ENCODE measurements at places on chromosomes 12 and 14.

DNA sequence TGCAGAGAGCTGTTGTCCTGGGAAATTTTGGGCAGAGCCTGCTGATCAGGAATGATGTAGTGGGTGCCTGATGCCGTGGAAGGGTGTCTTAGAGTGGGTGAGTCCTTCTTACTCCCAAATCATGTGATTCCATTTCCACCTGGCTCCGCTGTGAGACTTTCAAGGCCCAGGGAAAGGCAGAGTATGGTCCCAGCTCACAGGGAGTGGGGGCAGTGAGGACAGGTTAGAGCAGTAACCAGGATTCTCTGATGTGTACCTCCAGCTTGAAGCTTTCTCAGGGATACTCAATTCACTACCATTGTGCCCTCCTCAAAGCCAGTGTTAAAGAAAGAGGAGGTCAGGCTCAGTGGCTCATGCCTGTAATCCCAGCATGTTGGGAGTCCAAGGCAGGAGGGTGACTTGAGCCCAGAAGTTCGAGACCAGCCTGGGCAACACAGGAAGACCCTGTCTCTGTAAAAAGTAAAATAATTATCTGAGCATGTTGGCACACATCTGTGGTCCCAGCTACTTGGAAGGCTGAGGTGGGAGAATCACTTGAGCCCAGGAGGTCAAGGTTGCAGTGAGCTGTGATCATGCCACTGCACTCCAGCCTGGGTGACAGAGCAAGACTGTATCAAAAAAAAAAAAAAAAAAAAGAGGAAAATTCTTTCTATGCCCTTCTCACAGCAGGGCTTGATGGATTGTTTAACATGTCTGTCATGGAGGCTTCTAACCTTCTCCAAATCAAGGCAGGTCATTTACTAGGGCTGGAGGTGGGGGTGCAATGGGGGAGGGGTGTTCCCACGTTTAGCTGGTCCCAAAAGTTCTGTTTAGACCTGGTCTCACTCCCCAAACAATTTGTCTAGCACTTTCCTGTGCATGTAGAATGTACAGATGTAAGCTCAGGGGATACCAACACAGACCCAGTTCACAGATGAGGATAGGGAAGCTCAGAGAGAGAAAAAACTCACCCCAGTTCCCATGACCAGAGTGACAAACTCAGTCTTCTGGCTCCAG, 12.5 kb upstream of the IQSEC3 start:
- no peak for DNase-seq

- no peak for DNase-seq
Observed at GRCh38 chr12:9404469-9405260, 196.5 kb upstream of the PZP start.

DNA sequence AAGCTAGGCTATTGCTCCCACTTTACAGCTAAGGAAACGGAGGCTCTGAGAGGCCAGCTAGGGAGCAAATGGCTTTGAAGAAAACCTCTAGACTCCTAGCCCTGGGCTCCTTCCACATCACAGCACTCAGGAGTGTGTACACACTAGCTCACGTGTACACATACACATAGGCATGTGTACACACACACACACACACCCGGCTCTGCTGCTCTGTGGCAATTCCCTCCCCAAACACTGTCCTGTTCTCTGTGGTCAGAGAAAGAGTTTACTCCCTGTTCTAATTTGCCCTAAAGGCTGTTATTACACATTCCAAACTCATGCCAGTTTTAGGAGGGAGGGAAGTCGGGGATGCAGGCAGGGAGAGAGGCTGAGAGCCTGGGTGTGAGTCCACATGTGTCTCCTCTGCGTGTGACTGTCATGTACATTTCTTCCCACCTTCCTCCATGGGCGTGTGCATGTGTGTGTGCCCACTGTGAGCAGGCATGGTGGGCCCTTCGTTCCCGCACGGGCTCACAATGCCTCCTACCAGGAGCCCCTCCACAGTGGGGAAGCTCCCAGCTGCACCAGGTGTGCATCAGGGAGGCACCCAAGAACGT, 14.2 kb downstream of the TRPV4 start:
- DNase-seq: no peak

GRCh38 chr14:96364962-96365361, 1.6 kb downstream of the GSKIP start:
- no peak for DNase-seq

GRCh38 chr12:7130701-7131501, 730 bp downstream of the CLSTN3 start:
- DNase-seq: peak; percentile 64

GRCh38 chr14:91714805-91715204, 17.1 kb downstream of the CATSPERB start:
- DNase-seq: peak; percentile 7

DNA sequence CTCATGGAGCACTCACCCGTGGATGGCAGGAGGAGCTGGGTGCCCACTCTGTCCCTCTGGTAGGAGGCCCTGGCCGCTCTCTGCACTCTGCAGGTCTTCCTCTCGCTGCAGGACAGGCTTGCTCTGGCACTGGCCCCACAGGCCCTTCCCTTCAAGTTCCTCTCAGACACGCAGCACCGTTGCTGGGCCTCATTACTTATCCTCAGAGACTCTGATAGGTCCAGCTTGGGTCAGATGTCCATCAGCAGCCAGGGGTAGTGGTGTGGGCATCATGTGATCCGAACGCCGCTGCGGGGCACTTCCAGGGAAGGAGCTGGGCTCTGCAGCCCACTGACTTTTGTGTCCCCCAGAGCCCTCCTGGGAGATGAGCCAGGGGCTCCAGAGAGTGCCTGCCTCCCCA, 11.8 kb downstream of the OTUB2 start:
- no peak for DNase-seq

- no peak for DNase-seq
Observed at GRCh38 chr14:74019408-74020137, 424 bp downstream of the BBOF1 start.

DNA sequence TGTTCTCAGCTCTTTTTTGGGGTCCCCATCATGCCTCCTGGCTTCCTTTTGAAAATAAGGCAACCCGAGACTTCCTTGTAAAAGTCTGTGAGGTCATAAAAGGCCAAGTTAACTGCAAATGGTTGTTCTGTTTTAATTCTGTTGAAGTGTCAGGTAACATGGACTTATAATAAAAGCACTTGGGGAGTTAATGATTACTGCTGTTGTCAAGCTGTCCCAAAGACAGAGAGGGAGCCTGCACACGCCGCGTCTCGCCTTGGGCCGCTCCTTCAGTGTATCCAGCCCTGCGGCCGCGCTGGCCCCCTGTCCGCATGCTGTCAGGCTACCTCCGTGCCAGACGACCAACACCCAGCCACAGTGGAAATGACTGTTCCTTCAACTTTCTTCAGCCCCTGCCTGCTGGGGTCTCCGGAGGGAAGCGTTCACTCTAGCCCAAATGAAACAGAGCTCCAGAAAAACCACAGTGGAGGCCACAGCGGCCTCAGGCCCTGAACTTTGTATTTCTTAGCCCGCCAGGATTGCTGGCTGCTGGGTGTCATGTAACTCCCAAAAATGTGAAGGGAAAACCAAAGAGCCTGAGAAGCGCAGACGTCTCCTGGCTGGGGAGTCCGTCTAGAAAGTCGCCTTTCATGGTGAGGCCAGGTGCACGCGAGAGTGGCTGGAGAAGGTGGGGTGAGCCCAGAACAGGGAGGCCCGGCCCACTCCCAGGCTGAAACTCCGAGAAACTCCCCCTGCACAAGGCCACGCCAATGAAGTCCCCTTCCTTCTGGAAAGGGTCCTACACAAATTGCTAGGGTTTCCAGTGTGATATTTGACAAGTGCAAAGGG, 189.1 kb downstream of the ZFP36L1 start:
- DNase-seq: no peak

DNA sequence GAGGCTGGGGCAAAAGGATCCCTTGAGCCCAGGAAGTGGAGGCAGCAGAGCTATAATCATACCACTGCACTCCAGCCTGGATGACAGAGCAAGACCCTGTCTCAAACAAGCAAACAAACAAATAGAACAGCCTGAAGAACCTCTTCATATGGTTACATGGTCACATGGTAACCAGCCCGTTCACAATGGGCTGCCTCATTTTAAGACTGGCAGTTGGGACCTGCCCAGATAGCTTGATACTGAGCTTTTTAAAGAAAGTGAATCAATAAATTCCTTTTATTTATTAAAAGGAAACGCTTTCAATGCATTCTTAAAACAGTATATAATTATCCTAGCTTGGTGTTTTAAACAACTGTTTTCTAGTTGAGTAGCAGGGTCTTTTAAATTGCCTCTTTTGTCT, 10.5 kb downstream of the MLXIP start:
- DNase-seq: no peak

GRCh38 chr14:104086661-104087461, 1.4 kb downstream of the ASPG start:
- DNase-seq: no peak

- no peak for DNase-seq
Observed at GRCh38 chr14:68495101-68496039, 297.5 kb downstream of the ZFP36L1 start.

DNA sequence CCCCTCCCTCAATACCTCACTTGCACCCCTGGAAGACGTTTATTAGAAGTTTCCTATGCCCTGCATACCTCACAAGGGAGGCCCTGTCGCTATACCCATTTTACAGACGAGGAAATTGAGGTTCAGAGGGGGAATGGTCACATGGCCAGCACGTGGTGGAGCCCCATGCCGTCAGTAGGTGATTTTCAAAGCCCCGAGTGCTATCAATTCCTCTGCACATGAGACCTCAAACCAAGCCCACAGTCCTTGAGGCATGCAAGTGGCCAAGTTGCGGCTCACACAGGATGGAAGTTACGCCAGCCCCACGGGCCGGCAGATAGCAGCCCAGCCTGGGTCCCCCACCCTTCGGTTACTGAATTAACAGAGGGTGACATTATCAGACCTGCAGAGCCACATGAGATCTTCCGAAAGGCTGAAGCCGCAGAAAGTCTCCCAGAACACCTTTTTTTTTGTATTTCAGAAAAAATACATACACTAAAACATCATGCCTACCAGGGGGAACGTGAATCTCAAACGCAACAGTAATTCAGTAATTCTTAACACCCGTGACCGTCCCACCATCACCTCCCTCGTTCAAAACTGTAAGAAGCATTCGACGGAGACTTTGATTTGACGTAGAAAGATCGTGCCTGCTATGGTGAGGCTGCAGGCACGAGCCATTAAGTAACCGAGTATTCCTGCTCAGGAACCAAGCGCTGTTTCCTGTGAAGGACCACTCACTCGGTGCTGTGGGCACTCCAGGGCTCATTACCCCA, 129.0 kb downstream of the RFLNA start:
- DNase-seq: no peak

Data from stimulated activated CD4-positive, alpha-beta T cell treated with anti-CD3 and anti-CD28 coated beads, Interleukin-2, amount 100 ng/mL, for 24 hours (primary cell).